Stimulated activated CD4-positive, alpha-beta T cell treated with anti-CD3 and anti-CD28 coated beads, Interleukin-12 subunit alpha, Interleukin-12 subunit beta, amount 100 ng/mL, for 48 hours (primary cell): ENCODE measurements at places on chromosomes 4 and X.

- DNase-seq: no peak
Observed at GRCh38 chr4:27154706-27155105, 294.1 kb downstream of the STIM2 start.

GRCh38 chrX:119071381-119071780 is 1.4 kb upstream of the CT47C1 start:
- no peak for DNase-seq

DNA sequence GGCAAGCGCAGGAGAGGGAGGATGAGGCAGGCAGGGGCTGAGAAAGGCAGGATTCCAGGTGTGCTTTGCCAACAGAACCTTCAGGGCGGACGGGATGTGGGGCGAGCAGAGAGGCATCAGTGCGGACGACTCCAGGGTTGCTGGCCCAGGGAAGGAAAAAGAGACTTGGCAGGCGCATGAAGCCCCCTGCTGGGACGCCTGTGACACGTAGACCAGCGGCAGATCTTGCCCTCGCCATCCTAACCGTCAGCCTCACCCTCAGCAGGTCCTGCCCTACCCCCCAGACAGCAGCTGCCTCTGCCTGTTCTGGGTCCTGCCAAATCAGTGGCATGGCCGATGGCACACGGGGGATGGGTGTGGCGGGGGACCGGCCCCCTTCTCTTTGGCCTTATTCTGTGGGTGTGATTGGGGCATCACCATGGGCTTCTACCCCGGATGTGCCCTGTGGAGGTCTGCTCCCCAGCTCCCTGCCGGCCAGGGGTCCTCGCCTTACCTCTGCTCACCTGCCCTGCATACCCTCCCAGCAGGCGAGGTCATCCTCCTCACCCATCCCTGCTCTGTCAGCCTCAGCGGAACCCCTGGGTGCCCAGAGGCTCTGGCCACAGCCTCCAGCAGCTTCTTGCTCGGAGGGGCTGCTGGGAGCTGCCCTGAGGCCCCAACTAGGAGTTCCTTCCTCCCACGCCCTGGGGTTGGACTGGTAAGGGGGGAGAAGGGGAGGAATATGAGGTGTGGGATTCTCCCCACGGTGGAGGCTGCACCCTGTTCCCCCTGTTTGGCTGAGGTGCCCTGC is 2.9 kb upstream of the SH3BP2 start:
- DNase-seq: no peak

GRCh38 chrX:71533516-71533850 is 579 bp downstream of the OGT start:
- no peak for DNase-seq

DNA sequence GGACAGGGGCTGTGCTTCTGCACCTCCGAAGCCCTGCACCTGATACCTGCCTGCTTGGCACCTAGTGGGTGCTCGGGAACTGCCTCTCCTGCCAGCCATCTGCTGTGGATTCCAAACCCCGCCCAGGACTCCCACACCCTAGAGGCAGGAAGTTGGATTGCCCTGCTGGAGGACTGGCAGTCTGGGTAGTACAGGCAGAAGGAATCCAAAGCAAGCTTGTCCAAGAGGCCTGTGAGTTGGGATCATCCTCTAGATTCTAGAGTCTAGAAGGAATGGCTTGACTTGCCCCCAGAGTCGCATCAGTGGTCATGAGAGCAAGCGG is 64.6 kb upstream of the MTM1 start:
- no peak for DNase-seq

- no peak for DNase-seq
Observed at GRCh38 chr4:151173871-151174270, 74.4 kb downstream of the RPS3A start.

DNA sequence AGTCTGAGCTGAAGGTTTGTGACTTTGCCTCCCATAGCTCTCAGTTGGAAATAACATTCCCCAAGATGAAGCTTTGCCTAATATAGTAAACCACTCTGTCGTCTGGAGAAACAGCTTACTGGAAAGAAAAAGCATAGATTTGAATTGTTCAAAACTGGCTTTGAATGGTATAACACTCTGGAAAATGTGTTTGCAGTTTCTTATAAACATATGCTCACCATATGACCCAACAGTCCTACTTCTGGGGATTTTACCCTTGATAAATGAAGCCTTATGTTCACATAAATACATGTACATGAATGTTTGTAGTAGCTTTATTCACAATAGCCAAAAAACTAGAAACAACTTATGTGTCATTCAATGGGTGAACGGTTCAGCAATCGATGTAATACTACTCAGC is 10.2 kb downstream of the VEGFD start:
- no peak for DNase-seq

- no peak for DNase-seq
Observed at GRCh38 chr4:147361726-147362125, 119.2 kb upstream of the EDNRA start.

DNA sequence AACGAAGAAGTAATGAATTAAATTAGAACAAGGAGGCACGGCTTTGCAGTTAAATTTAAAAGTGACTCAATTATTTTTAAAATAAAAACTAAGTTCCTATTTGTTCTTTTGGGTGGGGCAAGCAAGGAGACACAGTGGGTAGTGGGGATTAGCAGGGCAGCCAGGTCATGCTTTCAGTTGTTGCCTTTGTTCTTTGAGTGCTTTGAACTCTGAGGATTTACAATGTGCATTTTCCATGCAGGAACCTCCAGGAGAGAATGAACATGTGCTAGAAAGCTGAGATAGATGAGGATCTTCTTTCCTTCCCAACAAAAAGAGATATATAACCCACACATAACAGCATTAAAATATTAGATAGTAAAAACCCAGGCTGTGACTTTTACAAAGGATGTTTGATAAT is 420.4 kb upstream of the CTSO start:
- no peak for DNase-seq

- DNase-seq: no peak
Observed at GRCh38 chrX:119036107-119037029, 36.4 kb upstream of the CT47C1 start.

- no peak for DNase-seq
Observed at GRCh38 chr4:70654605-70655011, 11.7 kb downstream of the JCHAIN start.

- DNase-seq: no peak
Observed at GRCh38 chr4:53371049-53371448, 5.2 kb upstream of the SCFD2 start.

GRCh38 chr4:155592179-155592937 is 74.3 kb upstream of the GUCY1A1 start:
- no peak for DNase-seq

DNA sequence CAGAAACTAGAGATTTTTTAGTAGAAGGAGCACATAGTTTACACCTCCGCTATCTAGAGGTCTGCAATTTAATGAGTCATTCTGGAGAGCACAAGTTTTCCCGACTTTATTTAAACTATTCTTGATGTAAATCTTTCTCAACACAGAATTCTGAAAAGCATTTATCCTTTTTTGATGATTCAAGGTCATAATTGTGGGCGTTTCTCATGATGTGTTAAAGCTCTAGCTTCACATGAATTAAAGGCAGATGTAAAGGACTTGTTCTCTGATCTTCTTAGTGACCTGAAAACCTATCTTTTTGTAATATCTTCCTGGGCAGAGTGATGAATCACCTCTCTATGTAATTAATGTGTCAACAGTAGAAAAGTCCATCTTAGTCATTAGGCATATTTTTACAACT is 128.8 kb downstream of the COMMD8 start:
- DNase-seq: no peak

GRCh38 chr4:91198951-91199350 is 1071.8 kb downstream of the CCSER1 start:
- no peak for DNase-seq

- no peak for DNase-seq
Observed at GRCh38 chrX:20421275-20421674, 154.6 kb upstream of the RPS6KA3 start.

GRCh38 chr4:17155486-17155885 is 257.0 kb upstream of the LDB2 start:
- no peak for DNase-seq

GRCh38 chrX:150570512-150570911 is 2.1 kb downstream of the MTM1 start:
- no peak for DNase-seq

DNA sequence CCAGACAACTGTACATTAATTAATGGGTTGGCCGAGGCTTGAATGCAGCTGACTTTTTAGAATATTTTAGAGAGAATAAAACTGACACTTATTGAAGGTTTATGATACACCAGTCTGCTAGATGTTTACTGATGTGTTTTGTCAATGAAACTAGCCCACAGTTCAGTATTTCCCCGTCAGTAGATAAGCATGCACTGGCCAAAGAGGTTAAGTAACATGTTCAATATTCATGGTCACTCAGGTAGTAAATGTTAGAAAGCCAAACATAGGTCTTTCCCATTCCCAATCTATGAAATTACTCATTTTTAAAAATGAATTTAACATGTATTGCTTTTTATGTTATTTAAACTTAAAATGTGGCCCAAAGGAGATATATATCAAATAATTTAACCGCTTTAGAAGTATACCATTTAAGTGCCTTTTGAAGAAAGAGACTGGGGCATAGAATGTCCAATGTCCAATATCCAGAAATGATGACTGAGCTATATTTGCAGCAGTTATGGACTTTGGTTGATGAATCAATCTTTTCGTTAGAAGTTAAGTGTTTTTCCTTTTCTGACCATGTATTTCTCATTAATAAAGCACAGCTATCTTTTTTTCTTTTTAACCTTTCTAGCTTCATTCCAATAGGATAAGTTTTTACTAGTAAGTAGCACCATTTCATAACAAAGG is 156.1 kb downstream of the RAPGEF2 start:
- DNase-seq: no peak

DNA sequence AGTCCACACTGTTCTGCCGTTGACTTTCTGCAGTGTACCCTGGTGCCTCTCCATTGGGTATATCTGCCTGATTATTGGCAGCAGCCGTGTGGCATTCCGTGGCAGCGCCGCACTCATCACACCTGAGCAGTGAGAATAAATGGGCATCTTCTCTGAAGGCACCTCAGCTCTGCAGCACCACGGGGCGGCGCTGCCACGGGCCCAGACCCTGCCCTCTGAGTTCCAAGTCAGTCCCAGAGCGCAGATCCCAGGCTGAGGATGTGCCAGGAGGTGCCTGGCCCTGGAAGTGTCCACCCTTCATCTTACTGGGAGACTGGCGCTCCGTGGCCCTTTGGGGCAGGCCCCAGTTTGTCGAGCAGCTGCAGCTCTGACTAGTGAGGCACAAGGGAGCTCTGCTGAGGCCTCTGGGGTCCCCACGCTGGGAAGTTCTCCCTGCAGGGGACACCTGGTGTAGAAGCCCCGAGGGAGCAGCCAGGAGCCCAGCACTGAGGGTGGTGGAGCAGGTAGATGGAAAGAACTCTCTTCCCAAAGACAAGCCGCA is 36.6 kb downstream of the TRMT44 start:
- no peak for DNase-seq

GRCh38 chr4:111695677-111696076 is 449.6 kb upstream of the FAM241A start:
- DNase-seq: no peak

GRCh38 chr4:167023364-167023925 is 210.8 kb downstream of the SPOCK3 start:
- DNase-seq: no peak

GRCh38 chrX:80572636-80573035 is 152.4 kb downstream of the TENT5D start:
- no peak for DNase-seq

- DNase-seq: no peak
Observed at GRCh38 chr4:7342223-7343080, 92.3 kb downstream of the PSAPL1 start.

DNA sequence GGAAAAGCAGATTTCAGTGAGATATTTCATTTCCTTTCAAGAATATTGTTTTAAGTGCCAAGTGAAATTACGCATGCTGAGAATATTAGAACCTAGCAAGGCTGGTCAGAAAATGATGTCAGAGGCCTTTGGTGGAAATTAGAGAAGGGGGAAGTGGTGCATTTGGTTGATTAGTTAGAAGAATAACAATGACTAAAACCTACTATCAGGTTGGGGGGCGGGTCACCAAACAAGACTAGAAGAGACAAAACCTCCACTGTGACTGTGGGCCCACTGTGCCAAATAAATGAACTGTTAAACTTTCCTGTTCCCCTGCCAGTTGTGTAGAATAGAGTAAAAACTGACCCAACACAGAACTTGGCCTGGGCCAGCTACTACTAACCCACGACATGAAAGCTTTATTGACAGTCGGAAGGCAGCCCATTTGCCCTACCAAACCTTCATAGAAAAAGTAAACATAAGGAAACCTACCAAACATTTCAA is 2.9 kb downstream of the RAPGEF2 start:
- peak; percentile 15 for DNase-seq

GRCh38 chr4:168600796-168601583 is 104.1 kb downstream of the PALLD start:
- no peak for DNase-seq

GRCh38 chrX:153409414-153410101 is 1.7 kb upstream of the ZFP92 start:
- DNase-seq: no peak

GRCh38 chr4:101790521-101791181 is at the start of gene BANK1:
Gene BANK1, plus strand, starts transcription at chr4:101790730. Its CDS starts 151 bp downstream, at chr4:101790881.
- DNase-seq: peak; percentile 10

- DNase-seq: no peak
Observed at GRCh38 chr4:95545546-95545945, 3.2 kb downstream of the UNC5C start.

DNA sequence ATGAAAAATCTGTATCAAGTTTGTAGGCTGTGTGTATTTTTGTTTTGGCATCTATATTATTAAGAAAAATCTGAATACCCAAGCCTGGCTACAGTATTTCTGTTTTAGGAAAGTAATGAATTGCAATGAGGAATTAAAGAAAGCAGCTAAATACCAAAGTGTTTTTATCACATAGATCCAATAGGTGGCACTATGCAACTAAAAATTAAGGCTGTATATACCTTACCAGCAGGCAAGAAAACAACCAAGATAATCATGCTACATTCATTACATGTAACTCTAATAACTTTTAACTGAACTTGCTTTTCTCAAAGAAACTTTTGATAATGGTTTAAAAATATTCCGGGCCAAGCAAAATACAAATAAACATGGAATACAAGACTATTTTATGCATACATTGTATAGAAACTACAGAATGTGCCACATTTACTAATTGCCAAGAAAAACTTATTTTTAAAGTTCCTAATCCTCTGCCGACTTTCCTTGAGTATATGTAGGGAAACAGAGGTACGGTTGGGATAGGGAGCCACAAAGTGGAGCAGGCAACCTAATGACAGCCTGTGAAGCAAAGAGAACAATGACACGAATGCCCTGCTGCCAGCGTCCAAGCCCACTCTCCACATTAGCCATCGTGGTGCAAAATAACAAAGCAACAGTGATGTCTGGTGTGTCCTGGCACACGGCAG is 63.7 kb downstream of the SEC24D start:
- DNase-seq: no peak

- DNase-seq: no peak
Observed at GRCh38 chr4:88672987-88673386, 24.6 kb downstream of the NAP1L5 start.
